Left ventricle myocardium inferior (tissue), 1 donor: ENCODE measurements at places on chromosomes 3 and 15. TPM values are rescaled to one million over a fixed set of nuclear protein-coding genes. Genes with fewer than 3 reads are reported as not detected.

Gene GOLGA8R
- total RNA-seq = 3.5 TPM

Gene PYGO1
- 5.2 TPM for total RNA-seq

Gene TRH
- total RNA-seq = not detected

Gene TTC21A
- total RNA-seq = 2.1 TPM

Gene IRAK2
- total RNA-seq = 2.0 TPM

Gene MASP1
- total RNA-seq = 214 TPM

Gene MEGF11
- total RNA-seq = not detected

Gene SLC25A20
- total RNA-seq = 94.1 TPM

Gene ACTRT3
- total RNA-seq = 0.55 TPM

Gene THRB
- total RNA-seq = 32.8 TPM

Gene MINAR1
- 0.05 TPM for total RNA-seq

Gene CLPX
- 52.5 TPM for total RNA-seq

Gene PPP2R3A
- total RNA-seq = 94.9 TPM

Gene GOLGA8S
- 0.33 TPM for total RNA-seq

Gene TMEM212
- total RNA-seq = not detected

Gene EHHADH
- total RNA-seq = 20.1 TPM

Gene GRM7
- total RNA-seq = not detected

Gene GRM2
- 0.41 TPM for total RNA-seq

Gene SPINK8
- not detected for total RNA-seq

Gene MESP1
- 8.4 TPM for total RNA-seq

Gene THAP10
- 5.6 TPM for total RNA-seq

Gene GNAT1
- total RNA-seq = not detected

Gene SI
- not detected for total RNA-seq

Gene MYRIP
- total RNA-seq = 1.5 TPM

Gene SLC12A8
- total RNA-seq = not detected

Gene TMEM207
- total RNA-seq = not detected

Gene SPATA12
- not detected for total RNA-seq

Gene PDZRN3
- 114 TPM for total RNA-seq
